ENCODE measurements at places on chromosomes 2 and 18.

- DNase-seq, result no peak
These were observed 222.1 kb downstream of the ANKRD30B start for GRCh38 chr18:14970027-14970426.

DNA sequence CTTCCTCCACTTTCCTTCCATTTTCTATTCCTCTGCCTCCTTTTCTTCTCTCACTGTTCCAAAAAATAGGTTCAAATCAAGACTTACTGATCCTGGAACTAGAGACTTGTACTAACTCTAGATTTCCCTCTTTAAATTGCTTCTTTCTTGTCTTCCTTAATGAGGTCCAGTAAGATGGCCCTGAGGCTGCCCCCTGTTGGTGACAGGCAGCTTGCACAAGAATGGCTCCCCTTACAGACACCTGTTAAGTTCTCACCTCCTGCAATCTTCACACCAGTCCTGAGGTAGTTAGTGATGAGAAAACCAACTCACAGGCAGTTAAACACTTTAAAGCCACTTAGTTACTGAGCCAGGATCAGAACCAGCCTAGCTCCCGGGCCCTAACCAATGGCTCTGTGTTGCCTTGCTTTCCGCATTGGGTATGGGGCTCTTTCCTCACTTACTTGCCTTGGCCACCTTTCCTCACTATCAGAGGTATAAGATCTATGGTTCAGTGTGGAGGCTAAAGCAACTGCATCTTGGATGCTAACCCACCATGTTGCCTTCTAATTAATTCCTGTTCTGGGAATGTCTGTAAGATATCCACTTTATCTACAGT lies 130.6 kb downstream of the AKAIN1 start:
- DNase-seq, result no peak

GRCh38 chr2:219402665-219403515 lies 15.2 kb upstream of the DNPEP start:
- DNase-seq, result peak; percentile 36

DNA sequence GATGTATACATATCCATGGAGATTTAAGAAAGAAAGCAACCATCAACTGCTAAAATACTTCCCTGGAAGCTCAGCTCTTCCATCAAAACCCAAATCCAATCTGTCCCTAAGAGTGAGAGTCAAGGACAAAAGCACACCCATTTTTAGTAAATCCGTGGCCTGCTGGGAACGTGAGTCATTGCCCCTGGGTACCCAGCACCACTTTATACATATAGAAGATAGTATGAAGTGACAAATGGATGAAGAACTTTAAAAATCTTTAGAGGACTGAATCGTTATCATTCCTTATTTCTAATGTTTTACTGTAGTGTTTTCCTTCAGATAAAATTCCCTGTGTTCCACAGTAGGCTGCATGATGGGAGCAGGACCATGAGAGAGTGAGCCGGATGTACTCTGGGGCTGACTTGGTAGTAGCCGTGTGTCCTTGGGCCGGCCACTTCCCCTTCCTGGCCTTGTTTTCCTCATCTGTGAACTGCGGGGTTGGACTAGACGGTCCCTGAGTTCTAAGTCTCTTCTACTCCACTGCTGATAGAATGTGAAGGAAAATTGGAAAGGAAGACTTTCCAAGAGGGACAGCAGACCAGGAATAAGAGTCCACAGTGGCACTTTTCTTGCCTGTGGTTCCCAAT lies 28.5 kb upstream of the CEP68 start:
- DNase-seq, result no peak

GRCh38 chr2:94986392-94986963 lies 39.0 kb upstream of the MAL start:
- peak; percentile 7 for DNase-seq

GRCh38 chr18:28124131-28125029 lies 52.5 kb downstream of the CDH2 start:
- DNase-seq, result no peak

- no peak for DNase-seq
These were observed 1002.8 kb upstream of the NRXN1 start for GRCh38 chr2:52034706-52035105.

- DNase-seq, result no peak
These were observed 282.5 kb downstream of the CLIP4 start for GRCh38 chr2:29397713-29398112.

DNA sequence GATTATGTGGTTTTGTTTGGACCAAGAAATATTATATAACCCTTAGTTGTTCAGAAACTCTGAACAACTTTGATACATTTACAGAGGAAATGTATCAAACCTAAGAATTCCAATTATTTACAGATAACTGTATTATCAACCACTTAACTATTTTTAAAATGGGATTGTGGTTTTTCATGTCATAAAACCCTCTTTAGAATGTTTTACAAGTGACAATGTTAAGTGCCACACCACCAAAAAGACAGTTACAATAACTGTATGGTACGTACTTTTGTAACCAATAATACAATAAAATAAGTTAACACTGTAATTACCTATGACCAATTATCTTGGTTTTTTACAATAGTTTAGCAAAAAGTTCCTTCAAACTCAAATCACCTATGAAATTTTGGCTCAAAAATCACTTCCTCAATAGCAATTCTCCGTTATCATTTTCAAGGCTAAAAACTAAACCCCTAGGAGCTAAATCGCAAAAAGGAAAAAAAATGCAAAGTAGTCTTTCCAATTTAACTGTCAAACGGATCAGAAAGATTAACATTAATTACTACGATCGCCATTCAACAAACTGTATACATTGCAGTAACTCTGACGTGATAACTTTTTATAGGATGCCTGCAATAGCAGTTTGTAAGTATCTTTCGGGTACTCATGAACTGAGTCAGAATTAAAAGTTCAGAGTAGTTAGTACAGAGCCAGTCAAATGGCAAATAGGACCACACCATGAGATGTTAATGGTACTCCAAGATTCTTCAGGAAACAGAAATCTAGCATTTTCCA lies 1.5 kb downstream of the ROCK1 start:
- DNase-seq, result no peak

Data from T-helper 9 cell (primary cell).